ENCODE measurements at places on chromosomes 6 and 20.

DNA sequence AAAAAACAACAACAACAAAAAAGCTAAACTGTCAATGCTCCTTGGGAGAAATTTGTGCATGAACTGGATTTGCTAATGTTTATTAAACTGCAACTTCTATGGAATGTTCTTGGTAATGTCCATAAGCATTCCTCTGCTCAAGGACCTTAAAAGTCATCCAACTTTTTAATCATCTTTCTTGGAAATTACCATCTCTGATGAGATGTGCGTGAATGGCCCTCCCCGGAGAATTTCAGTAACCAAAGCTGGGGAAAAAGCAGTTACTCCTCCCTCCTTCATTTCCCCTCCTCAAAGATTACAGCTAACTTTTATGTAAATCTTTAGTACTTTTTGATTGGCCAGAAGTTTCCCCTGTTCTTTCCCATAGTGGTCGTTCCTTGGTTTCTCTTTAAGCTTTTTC is 5.2 kb downstream of the TBCC start:
- DNase-seq: peak; percentile 76

DNA sequence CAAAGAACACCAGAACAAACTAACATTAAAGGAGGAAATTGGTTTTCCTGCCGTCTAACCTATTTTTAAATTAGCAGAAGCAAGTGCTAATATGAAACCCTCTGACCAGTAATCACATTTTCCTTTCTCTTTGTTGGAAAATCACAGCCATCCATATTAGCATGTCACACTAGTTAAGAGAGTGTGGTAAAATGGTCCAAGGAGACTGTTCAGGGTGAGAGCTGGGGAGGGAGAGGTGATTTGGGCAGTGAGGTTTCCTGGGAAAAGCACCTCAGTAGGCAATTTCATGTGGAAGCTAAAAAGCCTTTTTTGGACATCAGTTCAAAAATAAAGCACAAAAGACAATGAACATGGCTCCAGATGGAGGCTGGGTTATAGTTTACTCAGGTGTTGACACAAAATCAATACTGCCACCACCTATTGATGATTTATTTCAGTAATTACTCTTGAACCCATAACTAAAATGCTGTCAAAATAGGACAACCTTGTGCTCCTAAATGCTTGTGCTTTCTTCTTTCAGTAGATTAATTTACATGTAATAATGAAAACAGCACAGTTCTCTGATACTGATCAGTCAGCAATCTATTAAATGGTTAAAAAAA is 333.2 kb downstream of the SAMD5 start:
- no peak for DNase-seq

GRCh38 chr6:51608932-51609331 is 478.5 kb downstream of the PKHD1 start:
- no peak for DNase-seq

- DNase-seq: peak; percentile 18
These were observed 93.7 kb downstream of the PSMB1 start for GRCh38 chr6:170459451-170459850.

- DNase-seq: peak; percentile 45
These were observed 1.1 kb downstream of the FNDC1 start for GRCh38 chr6:159170333-159170672.

DNA sequence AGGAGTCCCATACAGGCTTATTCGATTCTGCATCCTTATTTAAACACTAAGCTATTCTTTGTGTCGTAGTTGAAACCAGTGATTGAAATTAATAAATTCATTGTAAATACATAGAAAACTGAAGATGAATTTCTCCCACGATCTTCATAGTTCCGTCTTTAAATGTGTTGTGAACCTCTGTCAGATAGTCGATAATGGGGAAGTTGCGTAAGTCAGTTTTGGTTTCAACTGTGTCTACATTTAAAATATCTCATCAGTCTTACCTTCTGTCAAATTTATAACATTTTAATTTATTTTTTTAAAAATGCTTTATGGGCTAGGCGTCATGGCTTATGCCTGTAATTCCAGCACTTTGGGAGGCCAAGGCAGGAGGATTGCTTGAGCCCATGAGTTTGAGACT is 12.7 kb downstream of the STX11 start:
- no peak for DNase-seq

GRCh38 chr20:62709537-62709905 is 885 bp downstream of the NTSR1 start:
- no peak for DNase-seq

- no peak for DNase-seq
These were observed 158.0 kb downstream of the TENT5A start for GRCh38 chr6:81594501-81594900.

- DNase-seq: peak; percentile 78
These were observed 33.3 kb downstream of the LRP11 start for GRCh38 chr6:149830731-149831307.

- no peak for DNase-seq
These were observed 94.0 kb downstream of the ADGRG6 start for GRCh38 chr6:142395768-142396231.

DNA sequence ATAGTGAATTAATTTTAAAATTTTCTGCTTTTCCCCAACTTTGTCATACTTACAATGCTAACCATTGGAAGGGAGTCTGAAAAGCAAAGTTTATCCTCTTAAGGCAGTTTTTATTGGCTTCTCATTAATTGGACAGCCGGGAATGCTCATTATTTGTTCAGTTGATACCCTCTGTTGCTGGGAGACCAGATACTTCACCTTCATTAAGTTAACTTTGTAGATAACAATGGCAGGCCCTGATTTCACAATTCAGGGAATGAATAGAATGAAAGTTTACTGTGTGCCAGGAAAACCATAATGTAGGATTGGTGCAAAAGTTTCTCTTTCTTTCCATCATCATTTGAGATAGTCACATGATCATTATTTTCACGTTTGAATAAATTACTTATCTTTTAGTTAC is 49.0 kb downstream of the COL19A1 start:
- DNase-seq: no peak

- DNase-seq: peak; percentile 70
These were observed 392.9 kb downstream of the GJA1 start for GRCh38 chr6:121828146-121828886.

GRCh38 chr6:118206221-118206620 is 299.2 kb downstream of the SLC35F1 start:
- no peak for DNase-seq

DNA sequence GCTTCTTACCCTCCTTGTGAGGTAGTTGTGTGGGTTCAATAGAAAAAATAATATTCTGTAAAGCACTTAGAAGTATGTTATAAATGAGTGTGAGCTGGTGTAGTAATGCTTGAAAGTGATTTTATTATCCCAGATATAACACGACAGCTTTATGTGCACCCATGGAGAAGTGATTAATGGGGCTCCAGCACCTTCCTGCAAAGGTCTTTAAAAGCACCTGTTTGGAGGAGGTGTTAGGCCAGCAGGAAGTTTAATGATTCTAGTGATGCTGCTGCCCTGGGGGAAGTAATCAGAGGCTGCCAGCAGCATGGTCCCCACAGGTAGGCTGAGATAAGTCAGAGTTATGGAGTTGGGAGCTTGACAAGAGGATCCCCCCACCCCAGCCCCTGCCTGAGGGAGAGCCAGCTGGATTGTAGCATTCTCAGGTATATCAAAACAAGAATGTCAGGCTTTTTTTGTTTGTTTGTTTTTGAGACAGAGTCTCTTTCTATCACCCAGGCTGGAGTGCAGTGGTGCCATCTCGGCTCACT is 166.3 kb downstream of the PHACTR1 start:
- no peak for DNase-seq

GRCh38 chr6:15255481-15255880 is 9.6 kb downstream of the JARID2 start:
- no peak for DNase-seq

GRCh38 chr20:46434597-46434996 is 28.2 kb upstream of the ELMO2 start:
- DNase-seq: no peak

DNA sequence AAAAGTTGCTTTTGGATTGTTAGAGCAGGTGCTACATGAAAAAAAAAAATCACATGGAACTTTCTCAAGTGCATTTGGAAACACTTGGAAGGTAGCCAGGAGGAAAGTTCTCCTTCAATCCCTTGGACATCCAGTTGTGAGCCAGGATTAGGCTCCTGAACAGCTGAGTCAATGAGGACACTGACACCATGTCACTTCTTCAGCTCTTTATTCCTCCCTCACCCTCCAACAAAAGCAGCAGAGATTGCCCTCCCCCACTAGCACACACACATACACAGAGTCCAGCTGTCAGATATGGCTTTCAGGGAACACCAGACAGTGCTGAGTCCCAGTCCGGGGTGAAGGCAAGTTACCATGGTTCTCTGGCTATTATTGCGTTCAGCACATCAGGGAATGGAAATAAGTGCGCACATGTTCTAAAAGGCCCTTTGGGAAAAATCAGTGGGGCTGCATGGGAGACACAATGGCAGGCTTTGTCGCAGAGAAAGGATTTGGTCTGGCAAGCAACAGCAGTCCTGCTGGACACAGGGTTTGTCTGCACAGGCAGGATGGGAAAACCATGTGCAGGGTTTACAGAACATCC is 124.7 kb upstream of the MARCKS start:
- DNase-seq: peak; percentile 33

GRCh38 chr6:75094614-75095200 is 111.1 kb downstream of the COL12A1 start:
- peak; percentile 73 for DNase-seq

DNA sequence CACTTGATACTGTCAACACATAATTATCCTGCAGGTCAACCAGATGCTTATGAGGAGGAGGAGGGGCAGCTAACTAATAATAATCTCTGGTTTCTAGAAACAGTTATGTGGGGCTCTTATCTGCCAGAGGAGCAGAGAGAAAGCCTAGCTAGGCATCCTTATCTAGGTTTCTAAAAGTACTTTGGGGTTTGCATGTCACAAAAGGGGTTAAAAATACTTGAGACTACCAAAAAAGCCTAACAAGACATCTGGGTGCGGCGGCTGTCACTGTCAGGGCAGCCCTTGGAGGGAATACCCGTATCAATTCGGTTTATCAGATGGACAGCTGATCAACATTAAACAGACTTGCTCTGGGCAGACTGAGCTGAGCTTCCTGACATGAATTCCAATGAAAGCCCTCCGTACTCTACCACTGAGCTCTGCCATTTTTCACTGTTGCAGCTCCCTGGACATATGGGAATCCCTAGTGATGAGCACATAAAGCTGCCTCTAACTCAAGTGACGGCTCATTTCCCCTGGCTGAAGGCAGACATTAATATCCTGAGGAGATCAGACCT is 166.6 kb downstream of the PDSS2 start:
- DNase-seq: no peak

DNA sequence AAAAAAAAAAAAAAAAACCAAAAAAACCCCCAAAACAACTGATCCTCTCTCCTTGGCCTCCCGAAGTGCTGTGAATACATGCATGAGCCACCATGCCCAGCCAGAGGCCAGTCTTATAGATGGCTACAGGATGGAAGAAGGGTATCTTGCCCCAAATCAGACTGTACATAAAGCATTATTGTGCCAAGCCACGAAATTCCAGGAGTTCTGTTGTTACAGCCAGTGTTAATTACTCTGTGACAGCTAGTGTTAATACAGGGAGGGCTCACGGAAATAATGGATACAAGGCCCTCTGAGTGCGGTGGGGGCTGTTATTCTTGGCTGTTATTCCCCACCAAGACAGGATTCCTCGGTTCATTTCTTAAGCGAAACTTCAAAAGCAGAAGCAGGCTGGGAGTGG is 1.4 kb upstream of the CLPSL2 start:
- DNase-seq: no peak

GRCh38 chr6:71722736-71723135 is 163.6 kb upstream of the RIMS1 start:
- DNase-seq: no peak

- no peak for DNase-seq
These were observed 25.2 kb downstream of the TBX18 start for GRCh38 chr6:84738996-84739865.

DNA sequence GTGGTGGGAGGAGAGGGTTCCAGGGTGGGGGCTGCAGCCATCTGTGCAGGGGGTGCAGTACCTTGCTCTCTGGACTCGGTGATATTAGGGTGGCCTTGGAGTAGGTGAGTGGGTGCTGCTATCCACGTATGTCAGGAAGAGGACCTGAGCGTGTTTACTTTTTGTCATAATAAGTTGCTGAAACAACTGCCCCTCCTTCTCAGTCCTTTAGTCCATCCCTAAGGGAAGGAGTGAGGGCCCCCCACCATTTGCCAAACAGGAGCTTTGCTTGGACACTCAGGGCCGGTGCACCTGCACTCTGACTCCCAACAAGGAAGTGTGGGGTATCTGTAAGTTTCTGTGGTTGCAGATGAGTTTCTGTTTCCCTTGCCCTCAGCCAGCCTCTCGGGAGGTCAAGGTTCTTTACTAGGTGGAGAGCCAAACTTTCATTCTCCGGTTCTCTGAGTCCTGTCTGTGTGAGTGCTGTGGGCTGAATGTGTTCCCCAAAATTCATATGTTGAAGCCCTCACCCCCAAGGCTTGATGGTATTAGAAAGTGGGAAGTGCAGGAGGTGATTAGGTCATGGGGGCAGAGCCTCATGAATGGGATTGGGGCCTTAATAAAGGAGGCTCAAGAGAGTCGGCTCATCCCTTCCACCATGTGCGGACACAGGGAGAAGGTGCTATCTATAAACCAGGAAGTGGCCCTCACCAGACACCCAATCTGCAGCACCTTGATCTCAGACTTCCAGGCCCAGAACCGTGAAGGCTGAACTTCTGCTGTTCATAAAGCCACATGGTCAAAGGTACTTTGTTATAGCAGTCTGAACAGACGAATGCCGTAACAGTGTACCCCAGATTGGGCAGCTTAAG is 19.6 kb upstream of the CCR6 start:
- no peak for DNase-seq

DNA sequence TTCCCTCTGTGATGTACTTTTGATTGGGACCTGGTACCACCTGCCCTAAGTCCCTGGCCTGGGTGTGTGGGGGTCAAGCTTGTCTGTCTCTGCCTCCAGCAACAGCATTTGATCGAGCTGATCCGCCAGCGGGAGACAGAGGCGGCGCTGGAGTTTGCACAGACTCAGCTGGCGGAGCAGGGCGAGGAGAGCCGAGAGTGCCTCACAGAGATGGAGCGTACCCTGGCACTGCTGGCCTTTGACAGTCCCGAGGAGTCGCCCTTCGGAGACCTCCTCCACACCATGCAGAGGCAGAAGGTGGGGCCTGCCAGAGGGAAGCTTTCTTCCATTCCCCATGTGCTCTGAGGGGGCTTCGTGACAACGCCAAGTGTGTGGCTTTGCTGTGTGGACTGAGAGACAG is 5.4 kb downstream of the GID8 start:
- no peak for DNase-seq

DNA sequence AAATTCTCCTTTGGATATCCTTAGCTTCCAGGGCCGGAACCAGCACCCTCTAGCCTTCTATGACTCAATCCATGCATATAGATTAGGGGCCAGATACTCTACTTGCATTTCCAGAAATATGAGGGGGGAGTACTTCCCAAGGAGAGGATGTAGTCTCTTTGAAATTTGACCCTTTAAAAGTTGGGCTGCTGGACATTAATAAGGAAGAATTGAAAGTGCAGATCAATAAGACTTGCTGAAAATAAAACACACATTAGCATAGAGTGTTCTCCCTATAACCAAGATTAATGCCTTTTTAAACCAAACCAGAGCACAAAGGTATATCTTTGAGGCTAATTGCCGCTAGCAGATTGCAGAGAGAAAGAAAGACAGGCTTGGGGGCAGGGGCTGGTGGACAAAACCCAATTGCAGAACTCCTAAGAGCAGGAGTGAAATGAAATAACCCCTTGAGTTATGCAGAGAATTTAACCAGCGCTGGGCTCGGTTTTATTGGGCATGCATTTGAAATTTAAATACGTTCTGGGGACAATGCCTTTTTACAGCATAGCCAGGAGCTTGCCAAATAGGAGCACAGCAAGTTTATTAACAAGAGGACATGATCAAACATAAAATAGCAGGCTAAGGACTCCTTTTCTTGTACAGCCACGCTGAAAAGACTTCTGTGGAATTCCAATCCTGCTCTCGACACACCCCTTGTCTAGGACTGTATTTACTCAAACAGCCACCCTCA is 108.2 kb upstream of the SALL4 start:
- DNase-seq: peak; percentile 20

Data from AG10803 (cell line).